ENCODE measurements at places on chromosomes 11 and 22.

DNA sequence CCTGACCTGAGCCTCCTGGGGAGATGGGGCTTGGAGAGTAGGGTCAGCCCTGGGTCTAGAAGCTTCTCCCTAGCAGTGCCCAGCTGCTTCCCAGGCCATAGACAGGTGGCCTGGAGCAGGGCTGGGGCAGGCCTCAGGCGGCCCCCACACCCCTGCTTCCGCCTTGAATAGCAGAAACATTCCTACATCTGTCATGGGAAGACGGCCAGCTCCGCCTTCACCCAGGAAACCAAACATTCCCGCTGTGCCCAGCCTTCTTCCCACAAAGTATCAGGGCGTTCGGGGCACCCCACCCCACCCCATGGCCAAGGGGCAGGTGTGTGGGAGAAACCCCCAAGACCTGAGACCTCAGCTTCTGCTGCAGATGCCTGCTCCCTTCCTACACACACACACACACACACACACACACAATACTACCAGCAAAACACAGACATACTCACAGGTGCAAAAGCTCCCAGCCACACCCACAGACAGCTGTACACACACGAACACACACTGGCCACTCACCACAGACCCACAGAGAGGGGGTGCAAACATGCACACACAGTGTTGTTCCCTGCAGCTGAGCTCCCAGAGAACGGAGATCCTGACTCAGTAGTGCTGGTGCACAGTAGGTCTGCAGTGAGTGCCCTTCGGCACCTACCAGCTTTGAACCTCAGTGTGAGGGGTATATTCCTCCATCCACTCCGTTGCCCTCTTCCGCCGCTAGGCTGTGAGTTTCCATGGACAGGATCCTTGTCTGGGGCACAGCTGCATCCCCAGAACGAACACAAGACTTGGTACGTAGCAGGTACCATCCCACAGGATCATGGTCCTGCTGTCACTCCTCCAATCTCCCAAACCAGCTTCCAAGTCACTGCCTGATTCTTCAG lies 37.4 kb downstream of the PDGFB start:
- DNase-seq = no peak

GRCh38 chr11:122781378-122782195 lies 56.7 kb upstream of the CRTAM start:
- DNase-seq = peak; percentile 88

GRCh38 chr11:126655807-126656128 lies 300.3 kb downstream of the ST3GAL4 start:
- DNase-seq = no peak

DNA sequence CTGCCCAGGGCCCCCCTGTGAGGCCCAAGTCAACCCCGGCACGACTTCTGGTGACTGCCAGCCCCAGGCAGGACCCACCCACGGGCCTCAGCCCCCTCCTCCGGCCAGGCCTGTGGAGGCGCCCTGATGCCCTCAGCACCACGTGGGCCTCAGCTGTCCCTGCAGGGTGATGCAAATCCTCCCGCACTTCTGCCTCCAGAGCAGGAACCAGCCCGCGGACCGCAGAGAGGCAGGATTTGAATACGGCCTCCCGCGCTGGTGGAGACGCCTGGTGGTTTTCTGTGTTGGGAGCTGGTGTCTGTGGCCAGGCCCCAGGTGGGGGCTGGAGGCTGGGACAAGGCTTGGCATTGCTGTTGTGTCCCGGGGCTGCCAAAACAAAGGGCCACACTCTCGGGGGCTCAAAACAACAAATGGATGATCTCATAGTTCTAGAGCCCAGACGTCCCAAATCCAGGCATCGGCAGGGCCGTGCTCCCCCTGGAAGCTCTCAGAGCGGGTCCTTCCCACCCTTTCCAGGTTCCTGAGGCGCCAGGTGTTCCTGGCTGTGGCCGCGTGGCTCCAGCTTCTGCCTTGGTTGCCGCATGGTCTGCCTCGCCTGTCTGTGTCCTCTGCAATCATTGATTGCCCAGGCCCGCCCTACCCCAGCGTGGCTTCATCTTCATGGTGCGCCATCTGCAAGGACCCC lies 19.4 kb downstream of the TRPM5 start:
- no peak for DNase-seq

DNA sequence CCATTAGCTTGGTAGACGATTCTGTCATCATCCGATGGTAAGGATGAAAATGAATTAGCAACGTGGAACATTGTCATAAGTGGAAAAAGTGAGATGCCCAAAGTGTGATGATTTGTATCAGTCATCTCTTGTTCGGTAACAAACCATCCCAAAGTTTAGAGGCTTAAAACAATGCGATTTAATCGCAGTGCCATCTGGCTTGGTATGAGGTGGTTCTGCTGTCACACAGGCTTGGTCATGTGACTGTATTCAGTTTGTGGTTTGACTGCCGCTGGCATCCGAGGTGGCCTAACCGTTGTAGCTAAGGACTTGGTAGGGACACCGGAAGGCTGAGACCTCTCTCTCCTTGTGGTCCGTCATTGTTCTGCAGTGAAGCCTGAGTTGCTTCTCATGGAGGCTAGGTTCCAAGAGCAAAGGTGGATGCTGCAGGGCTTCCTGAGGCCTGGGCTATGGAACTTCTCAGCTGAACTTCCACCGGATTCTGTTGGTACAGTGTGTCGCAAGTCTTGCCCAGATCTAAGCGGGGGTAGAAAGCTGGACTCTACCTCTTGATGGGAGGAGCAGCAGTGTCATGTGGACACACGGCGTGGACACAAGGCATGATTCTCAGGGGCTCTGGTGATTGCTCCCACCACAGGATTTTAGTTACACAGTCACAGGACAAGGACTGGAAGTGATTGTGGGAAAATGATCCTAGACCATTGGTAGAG lies 36.3 kb downstream of the BCR start:
- peak; percentile 65 for DNase-seq

DNA sequence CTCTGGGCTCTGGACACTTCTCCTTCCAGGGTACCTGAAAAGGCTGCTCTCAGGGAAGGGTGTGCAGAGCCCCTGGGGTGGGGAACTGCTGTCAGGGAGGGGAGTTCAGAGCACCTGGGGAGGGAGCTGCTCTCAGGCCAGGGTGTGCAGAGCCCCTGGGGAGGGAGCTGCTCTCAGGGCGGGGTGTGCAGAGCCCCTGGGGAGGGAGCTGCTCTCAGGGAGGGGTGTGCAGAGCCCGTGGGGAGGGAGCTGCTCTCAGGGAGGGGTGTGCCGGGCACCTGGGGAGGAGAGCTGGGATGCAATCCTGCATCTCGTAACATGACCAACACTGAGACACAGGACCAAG lies 764.2 kb downstream of the BRD1 start:
- no peak for DNase-seq

GRCh38 chr11:76962583-76963416 lies 71.4 kb upstream of the B3GNT6 start:
- DNase-seq = no peak

DNA sequence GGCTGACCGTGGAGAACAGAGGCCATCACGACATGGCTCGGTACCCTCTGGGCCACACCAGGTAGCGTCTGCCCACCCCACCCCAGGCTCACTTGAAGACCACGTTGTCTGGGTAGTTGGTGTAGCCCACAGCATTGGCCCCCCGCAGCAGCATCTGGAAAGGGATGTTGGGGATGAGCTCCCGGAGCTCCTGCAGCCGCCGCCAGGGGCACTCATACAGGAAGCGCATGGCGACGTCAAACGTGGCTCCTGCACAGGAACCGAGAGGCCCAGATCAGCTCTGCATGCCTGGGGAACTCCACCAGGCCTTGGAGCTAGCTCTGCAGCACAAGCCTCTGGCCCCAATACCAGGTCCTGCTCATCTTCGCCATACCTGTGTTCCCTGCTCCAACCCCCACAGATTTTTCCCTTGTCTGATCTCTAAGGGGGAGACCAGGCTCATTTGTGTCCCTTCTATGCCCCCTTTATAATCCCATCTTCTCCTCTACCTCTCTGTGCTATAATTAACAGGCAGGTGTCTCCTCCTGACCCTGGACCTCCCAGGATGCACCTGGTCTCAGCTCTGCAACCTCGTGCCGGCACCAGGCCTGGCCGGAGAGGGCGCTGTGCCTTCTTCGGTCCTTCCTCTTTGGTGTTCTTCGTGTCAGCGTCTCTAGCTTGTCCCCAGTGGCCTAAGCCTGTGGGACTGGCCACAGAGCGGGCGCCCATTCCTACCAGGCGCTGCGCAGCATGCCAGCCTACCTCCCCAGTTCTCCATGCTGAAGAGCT lies 5.0 kb upstream of the LRFN4 start:
- DNase-seq = no peak
